Epithelial cell of esophagus (primary cell): ENCODE measurements at places on chromosomes 3 and 15.

GRCh38 chr15:33150971-33151370 is 43.5 kb downstream of the FMN1 start:
- DNase-seq = no peak

DNA sequence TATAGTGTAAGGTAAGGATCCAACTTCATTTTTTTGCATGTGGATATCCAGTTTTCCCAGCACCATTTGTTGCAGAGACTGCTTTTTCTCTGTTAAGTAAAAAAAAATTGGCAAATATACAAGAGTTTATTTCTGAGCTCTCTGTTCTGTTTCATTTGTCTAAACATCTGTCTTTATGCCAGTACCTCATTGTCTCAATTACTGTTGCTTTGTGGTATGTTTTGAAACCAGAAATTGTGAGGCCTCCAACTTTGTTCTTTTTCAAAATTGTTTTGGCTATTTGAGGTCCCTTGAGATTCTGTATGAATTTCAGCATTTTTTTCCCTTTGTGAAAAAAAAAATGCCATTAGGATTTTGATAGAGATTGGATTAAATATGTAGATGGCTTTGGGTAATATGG is 150.5 kb downstream of the MINAR1 start:
- no peak for DNase-seq

DNA sequence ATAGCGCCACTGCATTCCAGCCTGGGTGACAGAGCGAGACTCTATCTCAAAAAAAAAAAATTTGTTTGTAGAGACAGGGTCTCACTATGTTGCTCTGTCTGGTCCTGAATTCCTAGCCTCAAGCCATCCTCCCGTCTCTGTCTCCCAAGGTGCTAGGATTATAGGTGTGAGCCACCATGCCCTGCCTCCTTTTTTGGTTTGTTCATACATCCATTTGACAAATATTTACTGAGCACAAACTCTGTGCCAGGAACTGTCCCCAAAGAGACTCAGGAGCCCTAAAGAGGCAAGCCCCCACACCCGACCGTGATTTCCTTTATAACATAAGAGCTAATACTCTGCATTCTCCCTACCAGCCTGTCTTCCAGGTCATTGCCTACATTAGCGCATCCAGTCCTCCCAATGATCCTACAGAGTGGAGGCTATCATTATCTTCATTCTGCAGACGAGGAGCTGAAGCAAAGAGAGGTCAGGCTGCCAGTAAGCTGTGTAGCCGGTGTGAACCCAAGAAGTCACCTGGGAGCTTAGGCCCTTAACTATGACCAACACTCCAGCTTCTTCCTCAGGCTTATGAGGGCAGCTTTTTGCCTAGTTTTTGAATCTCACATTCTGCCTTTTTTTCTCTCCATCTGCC is 6.3 kb upstream of the PXK start:
- DNase-seq = no peak

DNA sequence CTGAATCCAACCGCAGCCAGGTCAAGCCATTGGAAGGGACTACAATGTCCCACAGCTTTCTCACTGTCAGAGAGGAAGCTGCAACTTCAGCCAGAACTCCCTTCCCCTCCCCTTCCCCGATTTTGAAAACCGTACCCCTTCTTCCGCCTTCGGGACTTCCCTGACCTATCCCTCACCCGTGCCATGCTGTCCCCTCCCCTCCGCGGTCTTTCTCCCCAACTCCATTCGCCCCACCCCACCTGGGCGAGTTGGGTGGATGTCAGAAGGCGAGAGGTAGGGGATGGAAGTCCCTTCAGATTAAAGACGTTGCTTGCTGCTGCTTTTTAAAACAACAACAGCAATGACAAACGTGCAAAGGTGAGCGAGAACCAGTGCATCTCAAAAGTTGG is 723 bp downstream of the CPNE4 start:
- DNase-seq = no peak

- DNase-seq = no peak
Measured at GRCh38 chr15:35929740-35930444, 383.9 kb upstream of the DPH6 start.

GRCh38 chr3:53715815-53716483 is 130.3 kb downstream of the CHDH start:
- no peak for DNase-seq

DNA sequence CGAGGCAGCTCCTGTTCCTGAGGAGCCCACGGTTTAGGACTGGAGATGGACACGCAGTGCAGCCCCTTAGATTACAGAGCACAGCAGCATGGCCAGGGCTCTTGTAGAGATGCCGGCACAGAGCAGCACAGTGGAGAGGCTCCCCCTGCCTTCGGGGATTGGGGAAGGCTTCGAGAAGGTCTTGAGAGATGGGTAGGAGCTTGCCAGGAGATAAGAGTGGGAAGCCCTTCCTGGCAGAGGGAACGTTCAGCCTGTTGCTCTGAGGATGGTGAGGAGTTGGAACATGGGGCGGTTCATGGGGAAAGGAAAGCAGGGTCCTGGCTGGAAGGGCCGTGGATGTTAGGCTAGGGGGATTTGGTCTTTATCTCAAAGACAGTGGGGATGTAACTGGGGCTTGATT is 10.0 kb downstream of the EPB42 start:
- DNase-seq = no peak

DNA sequence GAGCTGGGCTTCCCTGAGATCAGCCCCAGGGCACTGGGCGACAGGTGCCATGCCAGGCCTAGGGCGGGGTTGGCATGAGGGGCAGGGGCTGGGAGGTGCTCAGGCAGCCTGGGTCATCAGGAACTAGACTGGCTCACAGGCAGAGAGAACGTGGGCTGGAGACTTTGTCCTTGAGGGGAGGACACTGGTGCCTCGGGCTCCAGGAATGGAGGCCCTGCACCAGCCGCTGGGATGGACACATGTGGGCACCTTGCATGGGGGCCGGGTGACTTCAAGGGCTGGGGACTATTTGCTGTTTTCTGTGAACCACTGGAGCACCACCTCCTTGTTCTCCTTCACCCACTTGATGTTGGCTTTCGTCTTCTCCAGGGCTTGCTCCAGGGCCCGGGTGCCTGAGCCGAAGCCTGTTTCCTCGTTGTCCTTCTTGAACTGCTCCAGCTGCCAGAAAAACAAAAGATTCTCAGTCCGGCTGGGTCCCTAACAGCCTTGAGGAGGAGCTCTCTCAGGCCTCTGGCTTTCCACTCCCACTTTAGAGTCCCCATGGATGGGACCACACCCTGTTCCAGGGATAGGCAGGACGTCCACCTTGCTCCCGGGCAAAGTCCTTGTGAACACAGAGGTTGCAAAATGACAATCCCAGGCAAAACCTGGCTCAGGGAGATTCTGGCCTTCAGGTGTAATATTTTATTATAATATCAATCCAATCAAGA is 9.1 kb downstream of the MESP2 start:
- DNase-seq = no peak

- DNase-seq = no peak
Measured at GRCh38 chr15:70265466-70265978, 167.8 kb upstream of the TLE3 start.

GRCh38 chr3:133408961-133409360 is 9.1 kb downstream of the BFSP2 start:
- DNase-seq = no peak
